ENCODE measurements at places on chromosomes 4 and X.

- DNase-seq = no peak
These were observed 36.8 kb downstream of the CC2D2A start for GRCh38 chr4:15506464-15506863.

DNA sequence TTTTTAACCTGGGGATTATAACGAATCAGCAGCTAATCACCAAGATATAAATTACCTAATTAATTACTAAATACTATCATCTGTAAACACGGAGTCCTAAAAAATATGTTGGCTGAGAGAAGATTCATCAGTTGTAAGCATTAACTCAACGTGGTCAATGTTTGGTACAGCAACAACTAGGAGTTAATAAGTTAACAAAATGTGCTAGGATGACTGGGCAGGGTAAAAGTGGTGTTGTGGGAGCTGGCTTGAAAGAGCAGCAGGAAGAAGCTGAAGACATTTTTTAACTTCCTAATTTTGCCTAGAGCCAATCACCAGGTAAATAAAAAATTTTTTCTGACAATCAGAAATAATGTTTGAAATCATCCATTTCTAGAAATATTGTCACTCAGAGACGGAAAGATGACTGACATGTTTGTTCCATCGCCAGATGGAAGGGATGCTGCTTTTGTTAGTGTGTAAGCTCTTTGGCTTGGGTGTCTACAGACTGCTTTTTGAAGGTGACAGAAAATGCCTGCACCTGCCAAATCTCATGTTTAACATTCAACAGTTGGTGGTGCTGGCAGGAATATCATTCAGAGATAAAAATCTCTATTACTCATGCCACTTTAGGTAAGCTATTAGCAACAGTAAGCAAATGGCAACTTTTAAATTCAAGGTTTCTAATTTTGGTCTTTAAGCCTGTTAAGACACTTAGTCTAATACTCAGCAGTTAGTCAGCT lies 1126.9 kb downstream of the STPG2 start:
- no peak for DNase-seq

GRCh38 chrX:140526171-140526570 lies 21.3 kb upstream of the SOX3 start:
- no peak for DNase-seq

GRCh38 chrX:112913807-112914206 lies 73.2 kb upstream of the AMOT start:
- DNase-seq = no peak

DNA sequence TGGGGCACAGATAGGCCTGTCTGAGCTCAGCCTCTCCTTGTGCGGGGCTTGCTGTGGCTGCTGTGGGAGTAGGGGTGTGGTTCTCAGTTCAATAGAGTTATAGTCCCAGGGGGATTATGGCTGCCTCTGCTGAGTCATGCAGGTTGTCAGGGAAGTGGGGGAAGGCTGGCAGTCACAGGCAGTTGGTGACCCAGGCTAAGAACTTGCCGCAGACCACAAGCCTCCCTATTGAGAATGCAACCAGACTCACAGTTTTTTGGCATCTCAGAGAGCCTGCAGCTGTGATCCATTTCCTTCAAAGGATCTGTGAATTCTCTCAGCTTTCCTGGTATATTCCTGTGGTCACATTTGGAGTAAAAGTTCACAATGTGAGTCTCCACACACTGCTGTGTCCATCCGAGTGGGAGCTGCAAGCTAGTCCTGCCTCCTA lies 364.9 kb downstream of the ZNF674 start:
- no peak for DNase-seq

- no peak for DNase-seq
These were observed 370.6 kb downstream of the MAGEB5 start for GRCh38 chrX:26586570-26586969.

DNA sequence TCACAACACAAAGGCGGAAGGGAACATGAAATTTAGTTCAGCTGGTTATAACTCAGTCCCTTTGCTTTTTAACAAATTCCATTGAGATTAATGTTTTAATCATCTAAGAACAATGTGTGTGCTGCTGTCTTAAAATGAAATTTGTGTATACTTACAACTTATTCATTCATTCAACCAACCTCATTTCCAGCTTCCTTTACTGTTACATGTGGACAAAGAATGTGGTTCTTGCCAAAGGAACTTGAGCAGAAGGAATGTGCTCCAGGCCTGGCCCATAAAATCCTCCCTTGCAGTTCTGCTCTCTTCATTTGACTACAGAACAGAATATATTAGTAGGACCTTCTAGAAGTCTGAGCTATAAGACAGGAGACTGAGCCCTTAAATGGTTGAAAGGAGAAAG lies 176.8 kb upstream of the GLRA2 start:
- no peak for DNase-seq

- no peak for DNase-seq
These were observed 263.7 kb upstream of the UGT8 start for GRCh38 chr4:114334884-114335330.

- no peak for DNase-seq
These were observed 244.6 kb upstream of the BOD1L1 start for GRCh38 chr4:13872155-13872554.

GRCh38 chrX:50567636-50568035 lies 97.0 kb upstream of the DGKK start:
- no peak for DNase-seq

DNA sequence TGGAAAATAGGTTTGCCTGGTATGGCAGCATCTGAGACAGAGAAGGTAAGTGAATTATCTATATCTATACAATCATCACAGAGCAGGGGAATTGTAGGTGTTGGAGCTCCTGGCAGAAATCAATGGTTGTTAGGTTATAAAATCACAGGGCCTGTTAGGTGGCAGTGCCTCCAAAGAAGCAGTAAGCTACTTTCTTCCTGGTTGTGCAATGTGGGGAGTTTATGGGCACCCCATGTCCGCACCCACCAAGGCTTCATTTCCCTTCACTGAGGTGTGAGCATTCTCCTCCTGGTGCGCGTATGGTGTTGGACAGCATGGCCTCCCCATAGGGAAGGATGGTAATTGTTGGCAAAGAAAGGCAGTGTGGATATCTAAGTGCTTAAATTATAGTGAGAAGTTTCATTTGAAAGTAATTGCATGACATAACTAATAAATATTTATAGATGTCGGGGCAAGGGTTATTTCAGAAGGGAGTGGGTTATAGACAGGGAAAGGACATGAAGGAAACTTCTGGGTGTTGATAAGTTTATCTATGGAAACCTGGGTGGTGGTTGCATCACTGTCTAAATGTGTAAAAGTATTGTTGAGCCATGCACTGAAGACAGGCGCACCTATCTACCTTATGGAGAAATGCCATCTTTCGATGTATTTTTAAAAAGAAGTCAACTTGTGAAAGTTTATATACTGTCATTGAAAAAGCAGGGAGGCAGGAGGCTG lies 153.7 kb downstream of the FRAS1 start:
- no peak for DNase-seq

DNA sequence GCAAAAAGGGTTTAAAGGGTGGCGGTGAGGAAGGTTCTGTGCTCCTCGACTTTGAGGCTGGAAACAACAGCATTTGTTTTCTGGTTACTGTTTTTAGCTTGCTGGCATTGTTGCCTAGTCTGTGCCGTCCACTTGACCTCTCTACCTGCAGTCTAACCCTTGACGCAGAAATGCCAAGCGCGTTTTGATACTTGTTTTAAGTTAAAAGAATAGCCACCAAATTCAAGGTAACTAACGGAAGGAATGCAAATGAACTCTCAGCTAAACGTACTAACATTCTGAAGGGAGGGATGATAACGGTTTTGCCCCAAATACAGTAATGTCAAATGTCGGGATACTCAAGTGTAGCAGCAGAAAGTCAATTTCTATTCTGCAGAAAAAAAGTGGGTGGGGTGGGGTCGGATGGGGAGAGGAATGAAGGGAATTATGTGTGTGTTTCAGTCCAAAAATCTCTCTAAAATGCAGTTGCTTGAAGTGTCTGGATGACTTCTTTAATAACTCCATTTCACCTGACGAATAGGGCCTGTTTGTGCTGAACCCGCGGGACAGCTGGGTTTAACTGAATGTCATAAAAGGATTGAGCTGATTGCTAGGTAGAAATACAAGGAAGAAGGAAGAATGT lies 3.4 kb upstream of the NKX6-1 start:
- DNase-seq = no peak

DNA sequence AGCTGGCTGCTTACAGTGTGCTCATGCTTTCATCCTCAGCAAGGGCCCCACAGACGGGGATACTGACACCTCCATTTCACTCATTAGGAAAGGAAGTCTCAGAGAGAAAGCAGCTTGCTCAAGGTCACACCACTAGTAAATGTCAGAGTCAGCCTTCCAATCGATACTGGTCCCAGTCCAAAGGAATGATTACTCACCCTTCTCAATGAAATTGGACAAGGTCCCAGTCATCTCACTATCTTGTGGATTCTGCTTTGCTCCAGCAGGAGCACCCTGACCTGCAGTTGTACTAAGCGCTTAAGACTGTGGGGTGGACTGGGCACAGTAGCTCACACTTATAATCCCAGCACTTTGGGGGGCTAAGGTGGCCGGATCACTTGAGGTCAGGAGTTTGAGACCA lies 132.2 kb upstream of the SLC34A2 start:
- DNase-seq = no peak

DNA sequence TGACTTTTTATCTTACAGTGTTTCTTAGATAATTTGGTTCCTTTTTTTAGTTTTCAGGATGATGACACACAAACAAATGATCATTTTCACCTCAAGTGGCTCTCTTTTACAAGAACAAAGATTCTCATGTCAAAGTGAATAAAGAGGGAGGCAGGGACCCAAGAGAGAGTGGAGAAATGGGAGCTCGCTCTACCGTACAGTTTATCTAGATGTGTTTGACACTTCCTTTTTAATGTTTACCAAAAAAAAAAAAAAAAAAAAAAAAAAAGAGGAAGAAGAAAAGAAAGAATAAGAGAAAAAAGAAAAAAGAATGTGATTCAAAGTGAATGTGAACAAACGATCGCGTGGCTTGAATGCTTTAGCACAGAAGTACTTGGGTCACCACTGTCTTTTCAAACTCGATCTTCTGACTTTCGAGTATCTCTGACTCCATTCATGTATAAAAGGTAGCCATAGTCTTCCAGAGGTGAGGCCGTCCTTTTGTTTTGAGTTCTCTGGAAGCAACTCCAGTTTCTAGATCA lies 75.6 kb upstream of the GRXCR1 start:
- DNase-seq = no peak

GRCh38 chr4:38805530-38806145 lies 1.0 kb upstream of the TLR1 start:
- DNase-seq = no peak

GRCh38 chr4:74032064-74032463 lies 6.4 kb downstream of the CXCL3 start:
- no peak for DNase-seq

DNA sequence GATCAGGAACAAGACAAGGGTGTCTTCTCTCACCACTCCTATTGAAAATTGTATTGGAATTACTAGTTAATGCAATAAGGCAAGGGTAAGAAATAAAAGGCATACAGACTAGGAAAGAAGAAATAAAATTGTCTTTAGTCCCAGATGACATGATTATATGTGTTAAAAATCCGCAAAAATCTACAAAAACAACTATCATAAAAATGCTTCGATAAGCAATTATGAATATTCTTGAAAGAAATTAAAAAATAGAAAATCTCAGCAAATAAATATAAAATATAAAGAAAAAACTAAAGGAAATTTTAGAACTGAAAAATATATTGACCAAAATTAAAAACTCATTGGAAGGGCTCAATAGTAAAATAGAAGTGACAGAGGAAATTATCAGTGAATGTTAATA lies 243.3 kb downstream of the ZNF674 start:
- DNase-seq = no peak

GRCh38 chrX:17680732-17681413 lies 56.4 kb upstream of the SCML1 start:
- DNase-seq = no peak

- no peak for DNase-seq
These were observed at the start of gene SH3D19 for GRCh38 chr4:151325111-151325948. SH3D19 (minus strand) TSS chr4:151325605; CDS start chr4:151325352, 253 bp downstream.

- DNase-seq = no peak
These were observed 476.1 kb downstream of the IL15 start for GRCh38 chr4:142112451-142112850.

- DNase-seq = no peak
These were observed 7.0 kb upstream of the EREG start for GRCh38 chr4:74357965-74358364.

DNA sequence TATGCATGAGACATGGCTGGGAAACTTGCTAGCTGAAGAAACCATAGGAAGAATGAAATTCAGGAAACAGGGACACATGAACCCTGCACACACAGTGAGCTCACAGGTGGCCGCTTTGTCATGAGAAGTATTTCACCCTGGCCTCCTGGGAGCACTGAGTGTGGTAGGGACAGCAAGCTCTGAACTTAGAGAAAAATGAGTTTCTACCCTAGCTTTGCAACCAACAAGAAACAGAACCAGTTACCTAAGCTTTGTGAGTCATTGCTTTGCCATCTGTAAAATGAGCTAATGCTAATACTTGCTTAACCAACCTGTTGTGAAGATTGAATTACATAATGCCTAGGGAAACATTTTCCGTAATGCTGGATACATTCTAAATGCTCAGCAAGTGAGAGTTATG lies 206.6 kb upstream of the HS3ST1 start:
- no peak for DNase-seq

DNA sequence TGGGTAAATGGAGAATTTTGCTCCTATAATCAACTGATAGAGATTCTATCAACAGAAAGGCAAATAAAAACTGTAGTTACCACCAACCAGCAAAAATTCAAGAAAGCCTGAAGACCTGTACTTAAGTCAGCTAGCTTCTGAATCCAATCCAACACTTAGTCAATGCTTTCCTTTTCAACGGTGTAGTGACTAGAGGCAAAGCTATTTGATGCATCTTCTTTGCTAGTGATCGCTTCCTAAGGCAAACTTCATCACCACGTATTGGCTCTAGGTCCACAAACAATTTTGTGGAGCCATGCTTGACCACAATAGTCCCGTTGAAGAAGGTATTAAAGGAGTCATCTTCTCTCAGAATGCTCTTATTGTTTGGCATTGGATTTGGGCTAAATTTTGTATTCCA lies 25.0 kb upstream of the UBA6 start:
- no peak for DNase-seq

DNA sequence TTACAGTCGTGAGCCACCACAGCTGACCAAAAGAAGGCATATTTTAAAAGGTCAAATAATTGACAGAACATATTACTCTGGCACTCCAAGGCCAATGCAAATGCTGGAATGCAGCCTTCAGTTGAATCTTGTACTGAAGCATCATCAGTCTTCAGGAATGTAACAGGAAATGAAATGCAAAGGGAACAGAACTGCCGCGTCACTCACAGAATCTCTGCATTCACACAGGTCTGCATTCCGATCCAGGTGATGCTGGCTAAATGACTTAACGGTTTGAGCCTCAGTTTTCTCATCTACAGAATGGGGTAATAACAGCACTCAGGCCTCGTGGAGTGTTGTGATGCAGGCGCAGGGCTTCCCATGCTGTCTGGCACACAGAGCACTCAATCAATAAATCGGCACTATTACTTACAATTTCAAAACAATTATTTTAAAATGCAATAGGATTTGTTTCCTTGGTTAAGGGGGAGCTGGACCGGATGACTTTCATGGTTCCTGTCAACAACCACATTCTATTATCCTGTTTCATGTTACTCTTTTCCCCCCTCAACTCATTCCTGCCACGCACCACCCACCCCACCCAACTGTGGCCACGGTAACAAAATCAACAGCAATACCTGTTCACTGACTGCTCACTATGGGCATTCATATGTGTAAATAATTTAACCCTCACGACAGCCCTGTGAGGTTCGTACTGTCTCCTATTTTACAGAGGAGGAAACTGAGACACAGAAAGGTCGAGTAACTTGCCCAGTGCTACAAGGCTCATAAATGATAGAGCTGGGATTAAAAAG lies 32.4 kb downstream of the IGFBP7 start:
- DNase-seq = no peak

GRCh38 chrX:102498732-102499131 lies 17.8 kb downstream of the TMSB15A start:
- no peak for DNase-seq

- DNase-seq = no peak
These were observed 111.4 kb downstream of the SH3KBP1 start for GRCh38 chrX:19775830-19776485.

Data from activated T-cell treated with anti-CD3 and anti-CD28 coated beads for 4 hours (primary cell).